ENCODE measurements at places on chromosomes 1 and 21.

- no peak for DNase-seq
Observed at GRCh38 chr1:1086911-1087341, 12.8 kb upstream of the RNF223 start.

DNA sequence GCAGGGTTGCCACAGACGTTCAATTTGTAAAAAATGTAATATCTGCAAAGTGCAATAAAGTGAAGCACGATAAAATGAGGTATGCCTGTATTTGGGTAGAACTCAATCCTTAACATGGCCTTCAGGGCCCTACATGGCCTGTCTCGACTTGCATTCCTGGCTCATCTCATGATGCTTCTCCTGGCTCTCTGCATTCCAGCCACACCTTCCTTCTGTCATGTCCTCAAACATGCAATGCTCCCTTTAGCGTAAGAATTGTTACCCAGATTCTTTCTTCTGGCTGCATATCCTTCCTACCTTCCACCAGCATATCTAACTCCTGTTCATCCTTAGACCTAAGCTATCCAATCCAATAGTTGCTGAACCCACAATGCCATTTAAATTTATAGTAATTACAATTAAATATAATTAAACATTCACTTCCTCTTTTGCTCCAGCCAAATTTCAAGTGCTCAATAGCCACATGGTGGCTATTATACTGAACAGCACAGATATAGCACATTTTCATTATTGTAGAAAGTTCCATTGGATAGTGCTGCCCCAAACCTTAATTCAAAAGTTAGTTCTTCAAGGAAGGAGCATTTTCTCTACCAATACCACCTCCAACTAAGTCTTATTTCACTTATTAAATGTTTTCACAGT lies 32.6 kb downstream of the FGGY start:
- no peak for DNase-seq

- no peak for DNase-seq
Observed at GRCh38 chr1:227397354-227397978, 79.2 kb upstream of the CDC42BPA start.

GRCh38 chr1:210647406-210648333 lies 319.0 kb downstream of the HHAT start:
- no peak for DNase-seq

- DNase-seq = no peak
Observed at GRCh38 chr1:65104854-65105534, 43.0 kb upstream of the AK4 start.

DNA sequence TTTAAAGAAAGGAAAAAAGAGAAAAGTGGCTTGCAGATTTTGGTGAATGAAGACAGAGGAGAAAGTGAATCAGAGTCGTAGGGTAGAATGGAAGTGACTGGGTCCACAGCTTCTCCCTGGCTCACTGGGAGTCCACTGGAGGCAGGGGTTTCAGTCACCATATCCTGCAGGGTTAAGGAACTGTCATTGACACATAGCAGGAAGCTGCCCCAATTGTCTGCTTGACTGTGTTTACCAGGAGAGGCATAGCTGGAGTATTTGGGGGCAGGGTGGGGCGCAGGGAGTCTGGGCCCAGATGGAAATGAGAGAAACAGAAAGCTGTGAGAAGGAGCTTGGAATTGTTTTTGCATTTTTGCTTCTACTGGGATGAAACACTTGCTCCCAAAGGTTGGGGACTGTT lies 228.8 kb upstream of the CSF3R start:
- DNase-seq = no peak

Data from retina (tissue), 1 donor.